AG04450 (cell line): ENCODE measurements at places on chromosomes 6 and 20.

DNA sequence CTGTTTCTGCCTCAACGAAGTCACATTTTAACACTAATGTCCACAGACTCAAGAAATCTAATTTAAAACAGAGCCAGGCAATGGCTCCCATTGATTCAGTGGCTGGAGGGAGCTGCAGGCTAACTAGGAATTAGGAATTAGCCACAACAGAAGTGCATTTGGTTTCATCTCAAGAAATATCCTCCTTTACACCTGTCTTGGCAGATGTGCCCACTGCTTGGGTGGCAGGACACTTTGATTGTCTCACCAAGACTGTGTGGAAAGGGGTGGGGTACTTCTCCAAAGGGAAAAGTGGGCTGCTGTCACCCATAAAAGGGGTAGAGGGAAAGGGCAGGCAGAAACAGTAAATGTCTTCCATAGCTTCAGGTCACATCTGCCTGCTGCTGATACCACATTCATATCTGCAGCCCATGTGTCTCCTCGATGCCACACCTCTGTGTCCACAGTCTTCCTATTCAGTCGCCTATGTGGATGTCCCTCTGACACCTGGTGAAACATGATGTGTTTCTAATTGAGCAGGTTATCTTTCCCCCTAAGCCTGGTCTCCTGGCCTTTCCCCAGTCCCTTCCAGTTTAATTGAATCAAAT, 10.9 kb upstream of the OSER1 start:
- no peak for DNase-seq

- DNase-seq, result no peak
Measured at GRCh38 chr6:21952367-21952766, 344.5 kb downstream of the PRL start.

GRCh38 chr6:73109659-73110058, 115.6 kb downstream of the KHDC1L start:
- DNase-seq, result no peak

- no peak for DNase-seq
Measured at GRCh38 chr6:115830895-115831294, 229.8 kb downstream of the FRK start.

DNA sequence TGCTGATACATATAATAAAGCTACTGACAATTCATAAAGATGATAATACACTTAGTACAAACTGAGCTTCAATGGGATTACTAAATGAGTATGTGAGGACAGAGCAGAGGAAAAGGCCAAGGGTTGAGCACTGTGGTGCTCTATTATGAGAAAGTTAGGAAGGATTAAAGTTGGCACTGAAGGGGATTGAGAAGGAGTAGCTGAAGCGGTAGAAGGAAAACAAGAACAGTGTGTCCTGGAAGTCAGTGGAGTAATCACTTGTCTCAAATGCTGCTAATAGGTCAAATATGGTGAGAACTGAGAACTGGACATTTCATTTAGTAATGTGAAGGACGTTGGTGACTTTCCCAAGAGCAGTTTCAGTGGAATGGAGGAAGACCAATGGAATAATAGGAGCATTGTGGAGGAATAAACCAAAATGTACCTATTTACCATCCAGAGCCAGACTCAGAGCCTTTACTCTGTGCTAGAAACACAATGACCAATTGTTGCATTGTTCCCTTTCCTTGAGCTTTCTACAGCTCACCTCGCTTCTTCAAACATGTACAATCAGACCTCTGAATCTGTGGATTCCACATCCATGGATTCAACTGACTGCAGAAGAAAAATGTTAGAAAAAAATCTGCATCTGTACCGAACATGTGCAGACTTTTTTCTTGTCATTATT, 255.9 kb downstream of the LAMA2 start:
- no peak for DNase-seq

GRCh38 chr6:2396846-2397630, 151.6 kb upstream of the GMDS start:
- DNase-seq, result peak; percentile 36

DNA sequence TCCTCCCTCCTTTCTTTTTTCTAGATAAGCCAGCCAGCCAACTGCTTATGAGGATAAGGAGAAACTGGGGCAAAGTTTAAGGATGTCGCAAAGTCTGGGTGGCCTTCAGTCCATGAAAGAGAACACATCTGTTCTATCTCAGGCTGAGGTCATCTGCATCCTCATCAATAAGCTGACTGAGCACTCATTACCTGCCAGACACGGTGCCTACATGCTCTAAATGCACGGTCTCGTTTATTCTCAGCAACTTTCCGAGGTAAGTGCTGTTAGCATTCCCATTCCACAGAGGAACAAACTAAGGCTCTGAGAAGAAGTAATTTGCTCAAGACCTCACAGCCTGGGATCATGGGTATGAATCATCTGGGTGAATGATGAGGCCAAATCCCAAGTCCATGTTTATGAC, 133.1 kb downstream of the BCAS1 start:
- no peak for DNase-seq

- DNase-seq, result no peak
Measured at GRCh38 chr6:6811128-6812009, 222.8 kb downstream of the LY86 start.

GRCh38 chr6:163599136-163599535, 184.6 kb downstream of the QKI start:
- no peak for DNase-seq

DNA sequence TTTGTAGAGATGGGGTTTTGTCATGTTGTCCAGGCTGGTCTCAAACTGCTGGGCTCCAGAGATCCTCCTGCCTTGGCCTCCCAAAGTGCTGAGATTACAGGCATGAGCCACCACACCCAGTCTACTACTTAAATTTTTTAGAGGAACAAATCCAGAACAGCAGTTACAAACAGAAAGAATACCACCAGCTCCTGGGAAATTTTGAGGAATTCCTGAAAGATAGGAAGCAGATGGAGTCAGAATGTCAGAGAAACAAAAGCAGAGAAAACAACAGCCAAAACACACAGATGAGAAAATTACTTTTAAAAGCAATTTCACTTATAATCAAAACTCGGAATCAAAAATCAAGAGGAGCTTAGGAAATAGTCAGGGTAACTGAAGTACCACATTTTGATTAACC, 543.3 kb upstream of the MARCKS start:
- DNase-seq, result no peak

DNA sequence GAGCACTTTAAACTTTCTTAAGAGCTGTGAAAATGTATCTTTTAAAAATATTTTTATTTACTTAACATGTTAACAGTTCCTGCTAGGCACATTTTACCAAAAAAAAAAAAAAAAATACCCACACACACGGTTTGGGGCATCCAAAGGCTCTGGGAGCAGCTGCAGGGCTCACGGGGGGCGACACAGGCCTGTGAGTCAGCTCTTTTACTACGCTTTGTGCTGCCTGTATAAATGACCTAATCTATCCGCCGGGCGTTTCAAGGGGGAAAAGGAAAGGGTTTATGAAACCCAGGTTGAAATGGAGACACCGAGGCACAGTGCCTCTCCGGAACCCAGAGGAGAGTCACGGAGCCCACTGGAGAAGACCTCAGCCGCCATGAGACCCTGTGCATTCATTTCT, 40.4 kb downstream of the DLL1 start:
- DNase-seq, result no peak

DNA sequence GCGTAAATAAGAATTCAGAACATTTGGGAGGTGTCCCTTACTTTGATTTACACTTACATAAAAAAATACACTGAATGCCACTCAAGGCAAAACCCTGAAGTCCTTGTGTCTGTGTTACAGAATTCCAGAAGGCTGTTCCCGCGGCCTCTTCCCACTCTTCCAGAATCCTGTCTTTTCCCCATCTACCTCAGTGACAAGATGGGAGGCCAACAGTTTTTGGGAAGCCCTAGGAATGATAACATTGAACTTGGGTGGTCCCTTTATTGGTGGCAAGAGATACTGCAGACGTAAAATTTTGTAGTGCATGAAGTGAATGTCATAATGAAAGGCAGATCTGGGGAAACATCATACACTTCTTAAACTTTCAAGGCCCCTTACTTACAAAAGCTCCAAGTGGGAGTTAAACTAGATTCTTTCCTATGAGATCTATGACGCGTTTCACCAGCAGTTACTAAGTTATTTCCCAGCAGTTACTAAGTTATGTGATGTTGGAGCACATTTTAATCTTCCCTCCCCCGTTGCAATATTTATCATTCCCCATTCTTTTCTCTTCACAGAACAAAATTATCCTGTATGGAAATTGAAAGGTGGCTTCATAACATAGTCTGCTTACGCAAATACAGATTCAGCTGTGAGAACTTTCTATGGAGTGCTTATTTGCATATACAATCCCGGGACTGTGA, 79.5 kb downstream of the BCAS1 start:
- DNase-seq, result no peak

DNA sequence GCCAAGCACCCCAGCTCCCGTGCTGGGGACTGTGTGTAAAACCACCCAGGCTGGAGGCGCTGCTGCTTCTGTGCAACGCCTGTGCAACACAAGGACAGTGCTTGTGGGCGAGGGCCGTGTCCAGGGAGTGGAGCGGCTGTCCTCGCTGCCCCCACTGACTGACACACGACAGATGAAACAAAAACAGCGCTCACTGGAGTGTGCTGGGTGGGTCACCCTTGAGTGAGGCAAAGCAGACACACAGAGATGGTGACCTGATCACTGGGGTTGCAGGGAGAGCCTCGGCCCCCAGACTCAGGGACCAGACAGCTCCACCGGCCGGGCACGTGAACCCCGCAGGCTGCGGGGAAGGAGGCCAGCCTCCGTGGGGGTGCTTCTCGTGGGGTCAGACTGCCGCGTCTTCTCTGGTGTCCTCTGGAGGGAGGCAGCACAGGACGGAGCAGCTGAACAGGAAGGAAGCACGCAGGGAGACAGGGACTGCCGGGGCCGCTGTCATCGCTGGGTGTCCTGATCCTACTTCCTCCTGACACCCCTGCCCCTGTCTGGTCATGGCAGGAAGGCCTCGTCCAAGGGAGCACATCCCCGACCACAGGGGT, 75.9 kb upstream of the CST7 start:
- no peak for DNase-seq
